Activated CD4-positive, alpha-beta T cell treated with anti-CD3 and anti-CD28 coated beads, Interleukin-2, amount 10 ng/mL, durations not matched to agents 7 days and 5 days (primary cell): ENCODE measurements at places on chromosomes 3 and 15.

DNA sequence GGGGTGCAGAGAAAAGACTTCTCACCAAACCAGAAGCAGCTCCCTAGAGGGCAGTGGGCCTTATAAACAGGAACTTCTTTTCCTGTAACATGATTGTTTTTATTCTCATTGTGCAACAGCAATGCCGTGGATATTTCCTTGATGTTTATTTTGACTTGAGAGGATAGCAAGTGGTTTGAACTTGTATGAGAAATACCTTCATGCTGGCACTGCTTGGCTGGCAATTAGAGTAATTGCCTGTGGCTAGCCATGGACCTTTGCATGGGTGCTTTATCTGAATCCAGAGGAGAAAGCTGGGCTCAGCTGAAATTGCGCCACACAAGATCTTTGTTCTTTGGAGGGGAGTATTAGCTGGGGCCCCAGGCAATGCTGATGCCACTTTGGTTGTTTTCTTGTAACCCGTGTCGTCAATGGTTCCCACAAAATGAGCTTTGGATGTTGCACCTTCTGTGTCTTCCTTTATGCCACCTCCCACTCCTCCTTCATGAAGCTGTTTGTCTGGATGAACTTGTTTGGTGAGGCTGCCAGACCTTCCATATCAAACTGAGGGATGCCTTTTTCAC is 37.9 kb downstream of the CMTM8 start:
- DNase-seq, result no peak

GRCh38 chr3:18812316-18812715 is 336.0 kb upstream of the KCNH8 start:
- DNase-seq, result no peak

DNA sequence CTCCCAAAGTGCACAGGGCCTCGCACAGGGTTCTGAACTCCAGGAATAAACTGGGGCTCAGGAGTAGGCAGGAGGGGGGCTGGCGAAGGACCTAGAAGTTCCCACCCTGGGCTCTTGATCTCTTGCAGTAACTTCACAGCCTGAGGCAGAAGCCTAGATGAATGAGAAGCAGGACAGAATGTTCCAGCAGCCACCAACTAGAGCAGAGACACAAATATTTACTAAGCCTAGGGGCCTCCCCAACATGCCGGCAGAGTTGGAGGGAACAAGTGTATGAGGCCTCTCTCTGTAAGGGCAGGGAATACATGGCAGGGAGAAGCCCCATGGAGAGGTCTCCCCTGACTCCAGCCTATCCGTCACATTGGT is 25.3 kb upstream of the C15orf39 start:
- DNase-seq, result no peak

DNA sequence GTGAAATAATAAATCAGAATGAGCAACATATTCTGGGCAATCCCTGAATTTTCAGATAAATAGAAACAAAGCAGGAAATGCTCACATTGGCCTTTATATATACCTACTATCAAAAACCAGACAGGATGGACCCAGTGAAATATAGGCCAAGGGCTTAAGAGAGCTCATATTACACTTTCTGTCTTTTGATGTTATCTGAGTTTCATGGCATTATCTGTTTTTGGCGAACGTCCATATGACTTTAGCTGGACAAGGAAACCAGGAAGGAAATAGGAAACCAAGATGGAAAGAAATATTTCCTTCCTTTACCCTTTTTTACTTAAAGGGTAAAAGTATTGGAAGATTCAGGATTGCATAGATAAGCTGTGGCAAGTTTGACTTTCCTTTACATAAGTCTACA is 274.8 kb downstream of the THSD4 start:
- DNase-seq, result no peak

DNA sequence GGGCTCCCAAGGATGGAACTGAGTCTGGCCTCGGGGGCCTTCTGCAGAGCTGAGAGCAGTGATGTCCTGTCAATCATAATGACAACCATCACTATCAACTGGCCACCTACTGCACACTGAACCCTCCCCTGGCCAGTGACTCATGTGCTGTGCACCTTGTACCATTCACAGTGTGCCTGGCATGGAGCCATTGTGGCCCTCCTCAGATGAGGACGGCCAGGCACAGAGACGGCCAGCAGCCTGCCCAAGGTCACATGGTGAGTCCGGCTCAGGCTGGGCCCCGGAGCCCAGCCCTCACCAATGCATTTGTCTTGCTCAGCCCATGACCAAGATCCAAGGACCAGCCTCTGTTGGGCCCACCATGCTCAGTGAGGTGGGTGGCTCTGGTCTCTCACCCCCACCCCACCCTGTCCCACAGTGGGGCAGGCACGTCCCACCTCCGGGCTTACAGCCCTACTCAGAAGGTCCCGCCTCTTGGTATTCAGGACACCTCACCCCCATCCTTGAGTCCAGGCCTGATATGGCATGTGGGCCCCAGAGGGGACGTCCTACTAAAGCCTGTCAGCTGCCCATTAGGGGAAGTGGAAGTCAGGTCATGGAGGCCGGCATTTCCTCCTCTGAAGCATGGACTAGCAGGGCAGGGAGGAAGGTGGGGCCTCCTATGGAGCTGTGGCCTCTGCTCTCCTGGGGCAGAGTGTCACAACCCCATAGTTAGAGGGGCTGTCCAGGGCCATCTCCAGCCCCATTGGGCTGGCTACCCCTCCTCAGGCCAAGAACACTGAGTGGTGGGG is 35.9 kb upstream of the TMEM115 start:
- no peak for DNase-seq

GRCh38 chr3:170368921-170369320 is 11.4 kb downstream of the SKIL start:
- no peak for DNase-seq

DNA sequence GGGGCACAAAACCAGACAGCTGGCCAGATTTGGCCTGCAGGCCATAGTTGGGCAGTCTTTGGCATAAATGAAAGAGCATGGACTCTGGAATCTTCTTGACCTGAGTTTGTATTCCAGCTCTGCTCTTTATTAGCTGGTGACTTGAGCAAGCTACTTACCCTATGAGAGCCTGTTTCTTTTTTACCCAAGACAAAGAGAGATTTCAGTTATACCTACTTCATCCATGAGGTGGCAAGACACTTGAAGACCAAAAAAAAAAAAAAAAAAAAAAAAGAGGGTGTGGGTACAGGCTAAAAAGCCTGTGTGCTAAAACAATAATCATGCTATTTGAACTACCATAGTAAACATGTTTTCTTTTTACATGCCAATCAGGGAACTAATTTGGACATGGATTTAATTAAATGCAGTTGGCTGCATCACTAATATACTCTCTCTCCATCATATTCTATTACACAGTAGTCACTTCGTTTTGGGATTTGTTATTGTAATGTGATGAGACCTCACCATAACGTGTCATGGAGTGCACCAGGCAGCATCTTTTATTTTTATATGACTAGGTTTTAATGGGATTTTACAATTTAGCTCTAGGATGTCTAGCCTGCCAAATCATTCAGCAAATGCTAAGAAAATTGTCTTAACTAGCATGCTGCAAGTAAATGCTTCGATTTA is 109.2 kb upstream of the FHIT start:
- DNase-seq, result no peak

DNA sequence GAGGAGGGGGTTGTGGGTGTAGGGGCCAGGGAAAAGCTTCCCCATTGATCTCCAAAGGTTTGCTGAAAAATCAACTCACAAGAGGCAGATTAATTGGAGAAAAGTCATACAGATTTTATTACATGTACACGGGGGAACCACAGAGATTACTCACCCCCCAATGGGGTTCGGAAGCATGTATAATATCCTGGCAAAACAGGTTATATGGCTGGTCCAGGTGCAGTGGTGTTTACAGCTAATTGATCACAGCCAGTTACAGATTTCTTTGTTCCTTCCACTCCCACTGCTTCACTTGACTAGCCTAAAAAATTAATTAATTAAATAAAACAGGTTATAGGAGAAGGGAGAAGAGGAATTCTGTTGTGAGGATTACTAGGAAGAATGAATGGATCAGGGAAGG is 22.4 kb downstream of the PRKCI start:
- DNase-seq, result no peak

DNA sequence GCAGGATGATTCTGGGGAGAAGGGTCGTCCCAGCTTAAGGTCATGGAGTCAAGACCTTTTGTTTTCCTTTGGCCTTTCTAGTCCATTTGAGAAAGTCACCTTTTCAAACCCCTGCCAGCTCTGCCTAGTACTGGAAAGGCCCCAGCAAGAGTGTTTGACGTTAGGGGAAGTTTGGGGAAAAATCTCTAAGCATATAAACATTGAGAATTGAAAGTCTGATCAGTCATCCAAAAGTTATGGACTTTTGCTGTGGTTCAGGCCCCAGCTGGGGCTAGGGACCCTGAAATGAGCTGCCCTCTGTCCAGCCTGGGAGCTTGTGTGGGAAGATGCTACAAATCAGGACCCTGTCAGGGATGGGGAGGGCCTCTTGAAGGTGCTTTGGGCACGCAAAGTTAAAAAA is 21.6 kb downstream of the SLC6A6 start:
- DNase-seq, result no peak

- DNase-seq, result no peak
Observed at GRCh38 chr3:18609187-18609586, 184.0 kb upstream of the SATB1 start.

DNA sequence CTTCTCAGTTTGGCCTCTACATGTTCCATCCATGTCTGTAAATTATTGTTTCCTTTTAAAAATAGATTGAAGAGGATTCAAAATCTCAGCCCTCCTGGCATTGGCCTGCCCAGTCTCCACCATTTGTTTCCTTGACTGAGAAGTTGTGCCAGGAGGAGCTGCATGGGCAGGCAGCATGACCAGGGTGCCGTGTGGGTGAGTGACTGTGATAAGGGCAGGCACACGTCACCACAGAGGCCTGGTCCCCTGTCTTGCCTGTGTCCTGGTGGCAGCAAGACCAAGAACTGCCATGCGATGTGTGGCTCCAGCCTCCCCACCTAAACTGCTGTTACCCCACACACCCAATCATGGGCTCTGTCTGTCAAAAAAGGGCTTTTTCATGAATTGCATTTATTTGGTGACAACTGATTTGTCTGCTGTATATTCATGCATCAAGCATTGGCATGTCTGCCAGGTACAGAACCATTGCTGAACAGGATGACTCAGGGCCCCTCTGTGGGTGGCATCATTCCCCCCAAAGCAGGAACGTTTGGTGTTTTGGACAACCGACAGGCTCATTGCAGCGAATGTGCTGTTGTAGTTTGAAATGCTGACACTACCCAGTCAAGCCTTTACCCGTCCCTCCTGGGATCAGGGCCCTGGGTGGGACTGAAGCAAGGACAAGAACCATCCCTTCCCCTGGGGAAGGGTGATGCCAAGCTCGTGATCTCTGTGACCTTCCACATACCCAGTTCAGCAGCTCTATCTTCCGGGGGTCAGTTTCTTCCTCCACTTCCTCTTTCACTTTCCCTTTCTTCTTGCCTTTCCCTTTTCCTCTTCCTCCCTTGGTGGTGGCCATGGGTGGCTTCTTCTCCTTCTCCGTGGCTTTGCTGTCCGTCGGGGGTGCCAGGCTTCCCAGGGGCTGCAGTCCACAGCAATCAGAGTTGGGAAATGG is 51.6 kb downstream of the TRPM1 start:
- DNase-seq, result no peak

DNA sequence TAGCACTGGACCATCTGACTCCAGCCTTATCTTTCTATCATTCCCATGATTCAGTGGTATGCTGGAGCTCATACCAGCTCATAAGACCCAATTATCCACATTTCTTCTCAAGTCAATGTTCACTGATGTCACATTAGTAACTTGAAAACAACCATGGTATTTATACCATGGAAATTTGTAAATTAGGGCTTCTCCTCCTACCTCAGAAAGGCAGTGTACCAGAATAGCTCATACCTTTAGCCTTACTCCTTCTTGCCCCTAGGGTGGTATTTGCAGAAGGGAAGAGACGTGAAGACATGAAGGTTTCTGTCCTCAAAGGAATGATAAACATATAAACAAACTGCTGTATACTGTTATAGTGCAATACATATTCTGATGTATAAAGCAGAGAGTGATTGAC is 114.2 kb downstream of the NEK11 start:
- DNase-seq, result no peak

DNA sequence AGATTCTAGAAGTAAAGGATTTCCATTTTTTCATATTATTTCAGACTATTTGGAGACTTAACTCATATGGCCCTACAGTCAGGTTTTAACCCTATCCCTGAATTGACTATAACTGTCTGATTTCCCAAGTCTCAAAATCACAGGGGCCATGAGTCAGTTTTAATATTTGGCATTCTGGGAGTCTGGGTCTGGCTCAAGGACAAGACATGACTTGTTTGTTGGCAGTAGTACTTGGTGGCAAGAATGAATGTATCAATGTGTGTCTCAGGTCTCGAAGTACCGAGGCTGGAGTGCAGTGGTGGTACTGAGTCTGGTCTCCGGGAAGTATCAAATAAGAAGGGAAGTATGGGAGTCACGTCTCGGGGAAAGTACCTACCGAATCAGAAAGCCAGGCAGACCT is 10.8 kb downstream of the UMPS start:
- no peak for DNase-seq
